ENCODE measurements at places on chromosomes 7 and 10. TPM values are rescaled to one million over a fixed set of nuclear protein-coding genes. Genes with fewer than 3 reads are reported as not detected.

The POLR2J2 gene
- total RNA-seq, result 1.5 TPM

The GNGT1 gene
- total RNA-seq, result not detected

The OR2A2 gene
- total RNA-seq, result not detected

The PRSS2 gene
- total RNA-seq, result not detected

The PNLIPRP1 gene
- total RNA-seq, result not detected

Data from fibroblast of lung (primary cell).